ENCODE measurements at places on chromosomes 3 and 15. TPM values are rescaled to one million over a fixed set of nuclear protein-coding genes. Genes with fewer than 3 reads are reported as not detected.
A peak's percentile ranks its signal among the peaks of the same experiment; 100 is the strongest.

DNA sequence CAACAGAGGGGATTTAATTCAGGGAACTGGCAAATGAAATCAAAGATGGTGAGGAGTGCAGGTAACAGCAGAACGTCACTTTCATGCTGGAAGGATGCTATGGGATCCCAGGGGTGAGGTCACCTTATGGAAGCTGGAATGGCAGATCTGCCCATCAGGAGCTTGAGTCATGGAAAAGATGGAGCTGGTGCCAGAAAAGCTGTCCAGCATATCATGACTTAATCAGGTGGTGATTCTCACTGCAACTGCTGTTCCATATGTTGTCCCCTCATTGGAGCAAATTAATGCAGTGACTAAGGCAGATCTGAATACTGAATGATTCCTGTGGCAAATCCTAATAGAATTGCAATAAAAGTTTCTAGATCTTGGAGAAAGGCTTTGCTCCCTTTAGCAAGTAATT lies 38.4 kb downstream of the HHLA2 start:
- DNase-seq: no peak

GRCh38 chr15:60568301-60568742 lies 89.4 kb upstream of the ICE2 start:
- peak; percentile 87 for DNase-seq

DNA sequence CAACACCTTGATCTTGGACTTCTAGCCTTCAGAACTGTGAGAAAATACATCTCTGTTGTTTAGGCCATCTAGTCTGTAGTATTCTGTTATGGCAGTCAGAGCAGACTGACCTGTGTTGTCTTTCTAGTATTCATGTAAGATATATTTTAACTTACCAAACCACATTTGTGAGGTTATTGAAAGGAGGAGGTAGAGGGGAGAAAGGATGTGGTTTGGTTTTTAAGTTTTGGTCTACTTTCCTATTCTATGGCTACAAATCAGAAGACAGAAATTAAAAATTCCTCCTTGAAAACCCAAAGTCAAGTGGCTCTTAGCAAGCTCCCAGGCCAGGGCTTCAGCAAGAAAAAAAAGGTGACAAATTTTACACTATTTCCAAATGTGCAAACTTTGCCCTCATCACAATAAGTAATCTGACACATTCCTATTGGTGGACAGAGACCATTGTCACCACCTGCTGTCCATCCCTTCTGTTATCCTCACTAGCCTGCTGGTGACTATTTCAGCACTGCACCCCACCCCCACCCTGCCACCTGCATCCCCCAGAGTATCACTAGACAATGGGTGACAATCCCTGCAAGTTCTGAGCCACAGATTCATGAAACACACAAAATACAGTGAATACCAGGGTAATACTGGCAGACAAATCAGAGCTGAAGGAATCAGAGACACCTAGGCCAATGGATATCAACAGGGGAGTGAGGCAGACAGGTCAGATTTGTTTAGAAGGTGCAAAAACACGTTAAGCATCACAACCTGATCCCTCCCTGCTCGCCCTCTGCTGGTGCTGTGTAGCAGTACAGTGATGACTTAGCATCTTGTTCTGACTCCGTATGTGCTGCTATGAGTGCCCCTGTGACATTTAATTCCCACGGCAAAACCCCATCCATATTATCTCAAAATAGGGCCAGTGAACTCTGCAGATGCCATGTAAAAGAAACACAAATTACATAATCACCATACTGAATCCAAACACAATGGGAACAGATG lies 79.0 kb upstream of the DCLK3 start:
- peak; percentile 15 for DNase-seq

GRCh38 chr15:53757906-53758305 lies 1.6 kb downstream of the WDR72 start:
- DNase-seq: no peak

DNA sequence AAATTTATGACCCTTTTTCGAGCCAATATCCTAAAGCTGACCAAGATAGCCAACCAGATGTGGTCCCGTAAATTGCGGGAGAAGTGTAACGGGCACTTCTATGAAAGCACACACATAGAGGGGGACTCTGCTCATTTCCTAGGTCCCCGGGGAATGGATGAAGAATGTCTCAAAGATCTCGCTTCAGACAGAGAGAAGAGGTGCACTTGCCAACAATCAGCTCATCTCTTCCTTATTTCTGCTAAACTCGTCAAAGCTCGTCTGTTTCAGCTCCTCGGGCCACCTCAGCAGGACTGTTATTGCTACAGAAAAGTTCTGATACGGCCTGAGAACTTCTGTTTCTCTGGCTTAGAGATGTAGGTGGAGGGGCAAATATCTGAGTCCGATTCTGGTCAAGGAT lies 71.8 kb downstream of the TM2D3 start:
- DNase-seq: no peak

The MAGEL2 gene
- polyA plus RNA-seq: not detected

The MESP1 gene
- polyA plus RNA-seq: 1.4 TPM

Measured in GM12878 (cell line).